CD14-positive monocyte (primary cell): ENCODE measurements at places on chromosomes 5 and 9. TPM values are rescaled to one million over a fixed set of nuclear protein-coding genes. Genes with fewer than 3 reads are reported as not detected.

The TEK gene
- polyA plus RNA-seq, result not detected

The PITX1 gene
- not detected in 2 replicates for polyA plus RNA-seq

The GRM6 gene
- not detected in 2 replicates for polyA plus RNA-seq

The FST gene
- 0.11 and 0.23 TPM in 2 replicates for polyA plus RNA-seq

The KCTD16 gene
- not detected for polyA plus RNA-seq

The CANX gene
- 368 TPM for polyA plus RNA-seq

The OR5C1 gene
- not detected for polyA plus RNA-seq
